ENCODE measurements at places on chromosomes 16 and 17.

GRCh38 chr17:1398028-1398427 is 2.0 kb downstream of the YWHAE start:
- no peak for DNase-seq

DNA sequence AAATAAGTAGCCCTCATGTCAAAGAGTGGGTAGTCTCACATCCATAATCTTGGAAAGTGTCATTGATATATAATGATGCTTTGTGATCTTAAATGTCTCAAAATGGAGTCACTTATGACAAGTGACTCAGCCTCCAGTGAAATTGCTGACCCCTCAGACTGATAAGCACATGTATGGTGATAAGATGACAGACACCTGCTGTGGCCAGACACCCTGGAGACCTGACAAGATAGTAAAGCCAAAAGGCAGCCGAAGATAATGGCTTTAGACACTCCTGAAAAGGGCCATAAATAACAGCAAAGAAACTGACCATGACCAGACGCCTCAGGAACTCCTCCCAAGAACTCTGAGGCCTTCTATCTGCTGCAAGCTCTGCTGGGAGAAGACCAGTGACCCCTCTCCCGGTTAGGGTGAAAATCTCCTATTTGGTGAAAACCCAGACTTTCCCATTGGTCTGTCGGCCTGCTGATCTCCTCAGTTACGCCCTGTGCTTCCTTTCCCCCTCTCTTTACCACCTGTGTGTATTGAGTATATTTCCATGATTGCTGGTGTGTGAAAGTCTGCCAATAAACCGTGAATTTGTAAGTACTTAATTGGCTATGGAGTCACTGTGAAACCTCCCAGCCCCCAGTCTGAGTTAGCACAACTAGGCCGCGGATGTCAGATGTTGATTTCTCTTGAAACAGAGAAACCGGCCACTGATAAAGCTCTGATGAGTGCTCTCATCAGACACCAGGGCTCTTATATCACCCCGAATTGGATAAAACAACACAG is 226.7 kb upstream of the MYOCD start:
- no peak for DNase-seq

- DNase-seq, result no peak
Measured at GRCh38 chr17:34011599-34011998, 243.5 kb upstream of the CCL2 start.

- DNase-seq, result no peak
Measured at GRCh38 chr16:19227643-19228042, 57.9 kb upstream of the CLEC19A start.

Data from activated gamma-delta T cell treated with anti-CD3 and anti-CD28 coated beads, Interleukin-2, amount 50 U/mL, for 16 hours (primary cell).